Lung microvascular endothelial cell (primary cell): ENCODE measurements at places on chromosomes 2 and 18. TPM values are rescaled to one million over a fixed set of nuclear protein-coding genes. Genes with fewer than 3 reads are reported as not detected.

C2orf80 gene
- not detected in 2 replicates for total RNA-seq

DNA sequence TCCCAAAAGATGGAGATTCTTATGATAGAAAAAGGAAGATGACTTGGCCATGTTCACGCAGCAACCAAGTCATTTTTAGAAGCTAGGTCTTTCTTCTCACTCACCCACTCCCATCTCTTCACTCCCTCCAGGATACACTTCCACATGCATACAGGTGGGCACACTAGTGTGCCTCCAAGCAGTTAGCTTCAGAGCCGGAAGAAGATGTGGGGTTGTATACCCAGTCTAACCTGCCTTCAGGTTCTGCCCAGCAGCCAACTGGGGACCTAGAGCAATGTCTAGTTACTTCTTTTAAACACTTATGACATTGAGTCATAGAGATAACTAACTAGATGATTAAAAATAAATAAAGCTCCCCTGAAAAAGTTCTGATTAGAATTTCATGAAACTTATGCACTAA, 21.8 kb upstream of the TANK start:
- DNase-seq = no peak

GRCh38 chr2:112690853-112691401, 29.9 kb upstream of the NT5DC4 start:
- DNase-seq = peak; percentile 77

GRCh38 chr2:148167855-148168254, 147.0 kb downstream of the MBD5 start:
- DNase-seq = no peak

DNA sequence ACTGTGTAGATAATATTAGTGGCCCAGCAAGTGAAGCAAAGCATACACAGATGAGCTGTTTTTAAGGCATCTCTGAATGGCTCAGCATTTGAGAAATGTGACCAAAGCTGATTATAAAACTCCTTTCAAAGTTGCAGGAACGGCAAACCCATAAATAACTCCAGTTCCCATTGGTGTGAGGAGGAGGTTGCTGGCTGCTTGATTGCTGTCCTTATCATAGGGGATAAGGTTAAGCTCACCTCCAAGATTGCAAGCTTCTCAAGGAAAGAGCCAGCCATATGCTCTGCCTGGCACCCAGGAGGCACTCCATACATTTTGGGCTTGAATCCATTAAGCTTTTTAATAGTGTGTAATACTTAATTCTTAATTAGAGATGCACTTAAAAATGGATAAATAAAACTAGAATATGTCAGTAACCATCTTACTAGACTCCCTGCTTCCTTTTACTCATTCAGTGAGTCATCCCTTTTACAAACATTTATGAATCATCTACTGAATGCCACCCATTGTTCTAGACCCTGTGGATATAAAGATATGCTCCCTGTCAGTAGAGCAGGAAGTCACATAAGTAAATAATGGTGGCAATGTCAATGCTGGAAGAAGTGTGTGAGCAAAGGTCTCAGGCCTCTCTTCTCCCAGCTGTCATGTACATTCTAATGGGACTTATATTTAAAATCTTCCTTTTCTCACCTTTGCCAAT, 99.3 kb downstream of the SPATS2L start:
- DNase-seq = peak; percentile 95
